ENCODE measurements at places on chromosomes 4 and X. TPM values are rescaled to one million over a fixed set of nuclear protein-coding genes. Genes with fewer than 3 reads are reported as not detected.

SYP gene
- total RNA-seq = 1.00 TPM

PRDM5 gene
- 8.7 TPM for total RNA-seq

OPN1MW3 gene
- not detected for total RNA-seq

RPS6KA3 gene
- 52.3 TPM for total RNA-seq

USP17L19 gene
- total RNA-seq = not detected

GRCh38 chr4:127993151-127993550 is 27.9 kb downstream of the ABHD18 start:
- DNase-seq = no peak

DNA sequence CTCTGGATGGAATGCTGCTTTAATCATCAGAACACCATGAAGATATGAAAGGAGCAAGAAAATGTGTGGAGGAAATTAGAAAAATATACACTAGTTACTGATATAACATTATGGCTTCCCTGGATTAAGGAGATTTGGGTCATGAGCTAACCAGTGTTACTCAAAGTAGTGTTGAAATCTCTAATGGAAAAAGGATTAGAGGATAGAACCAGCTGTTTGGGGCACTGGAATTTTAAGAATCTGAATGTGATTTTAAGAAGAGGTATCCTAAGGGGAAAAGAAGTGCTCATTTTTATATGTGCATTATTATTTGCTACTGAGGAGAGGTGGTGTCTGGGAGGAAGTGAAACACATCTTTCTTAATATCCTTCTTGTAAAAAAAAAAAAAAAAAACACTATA is 164.1 kb upstream of the PPARGC1A start:
- DNase-seq = no peak

DNA sequence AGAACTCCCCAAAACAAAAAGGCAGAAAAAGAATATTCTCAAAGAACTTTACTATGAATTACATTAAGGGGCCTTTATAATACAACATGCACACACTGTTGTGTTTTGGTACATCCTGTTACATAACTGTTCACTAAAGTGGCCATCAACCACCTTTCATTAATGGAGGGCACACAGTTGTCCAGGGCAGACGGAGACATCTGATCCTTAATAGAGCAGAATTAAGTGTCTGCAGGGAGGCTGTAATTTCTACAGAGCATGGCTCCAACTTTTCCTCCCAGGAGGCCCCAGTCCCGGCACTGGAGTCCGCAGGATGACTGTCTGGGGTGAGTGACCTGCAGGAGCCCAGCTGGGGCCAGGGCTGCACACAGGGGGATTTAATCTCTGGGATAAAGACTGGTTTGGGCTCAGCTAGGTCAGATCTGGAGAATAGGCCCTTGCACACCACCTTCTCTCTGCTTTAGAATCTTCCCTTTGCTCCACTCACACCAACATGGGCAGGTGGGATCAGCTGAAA is 233.4 kb downstream of the MAML3 start:
- peak; percentile 23 for DNase-seq

GRCh38 chrX:19956923-19957322 is 33.9 kb downstream of the BCLAF3 start:
- peak; percentile 35 for DNase-seq

DNA sequence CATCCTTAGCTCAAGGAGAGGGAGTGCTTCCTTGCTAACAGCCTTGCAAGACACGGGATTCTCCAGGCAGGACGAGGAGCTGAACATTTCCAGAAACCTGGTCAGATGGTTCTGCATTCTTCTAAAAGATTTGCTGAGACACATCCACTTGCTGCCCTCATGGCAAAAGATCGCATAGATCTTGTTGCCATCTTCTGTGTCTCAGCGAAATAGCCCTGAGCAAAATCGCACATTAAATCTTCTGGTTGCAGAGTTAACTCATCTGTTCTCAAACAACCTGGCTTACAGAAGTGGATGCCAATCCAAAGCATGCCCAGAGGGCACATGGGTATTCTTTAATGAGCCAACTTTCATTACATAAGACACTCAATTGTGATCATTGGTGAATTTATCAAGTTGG is 167.5 kb downstream of the PRKX start:
- DNase-seq = no peak

DNA sequence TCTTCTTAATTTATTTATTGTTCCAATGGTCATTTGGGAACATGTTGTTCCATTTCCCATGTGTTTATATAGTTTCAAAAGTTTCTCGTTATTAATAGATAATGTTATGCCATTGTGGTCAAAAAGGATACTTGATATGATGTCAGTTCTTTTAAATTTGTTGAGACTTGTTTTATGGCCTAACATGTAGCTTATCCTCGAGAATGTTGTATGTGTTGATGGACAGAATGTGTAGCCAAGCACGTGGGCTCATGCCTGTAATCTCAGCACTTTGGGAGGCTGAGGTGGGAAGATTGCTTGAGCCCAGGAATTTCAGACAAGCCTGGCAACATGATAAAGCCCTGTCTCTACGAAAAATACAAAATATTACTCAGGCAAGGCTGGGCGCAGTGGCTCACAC is 168.5 kb upstream of the USP38 start:
- no peak for DNase-seq

GRCh38 chr4:145498430-145498829 is 16.8 kb downstream of the SMAD1 start:
- no peak for DNase-seq

GRCh38 chrX:42437211-42437610 is 340.8 kb downstream of the PPP1R2C start:
- no peak for DNase-seq

DNA sequence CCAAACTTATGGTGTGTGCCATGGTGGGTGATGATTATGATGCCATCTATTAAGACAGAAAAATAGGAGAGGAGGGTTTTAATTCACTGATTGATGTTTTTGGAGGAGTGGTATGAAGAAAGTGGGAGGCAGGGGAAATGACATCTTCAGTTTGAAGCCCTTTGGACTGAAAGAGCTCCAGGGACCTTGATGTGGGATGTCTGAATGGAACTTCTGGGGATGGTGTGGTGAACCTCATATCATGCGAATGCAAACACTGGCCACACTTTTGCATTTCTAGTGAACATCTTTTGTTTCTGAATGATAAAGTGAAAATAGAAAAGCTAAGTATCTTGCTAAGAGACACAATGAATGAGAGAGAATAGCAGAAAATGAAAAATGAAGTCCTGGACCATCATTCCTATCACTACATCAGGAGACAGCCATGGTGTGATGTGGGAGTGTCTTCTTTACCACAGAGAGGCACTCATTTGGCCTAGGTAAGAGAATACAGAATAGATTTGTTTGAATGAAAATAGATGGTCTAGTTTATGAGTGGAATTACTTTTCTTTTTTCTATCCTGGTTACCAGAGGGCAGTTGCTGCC is 123.5 kb downstream of the ZNF827 start:
- no peak for DNase-seq

DNA sequence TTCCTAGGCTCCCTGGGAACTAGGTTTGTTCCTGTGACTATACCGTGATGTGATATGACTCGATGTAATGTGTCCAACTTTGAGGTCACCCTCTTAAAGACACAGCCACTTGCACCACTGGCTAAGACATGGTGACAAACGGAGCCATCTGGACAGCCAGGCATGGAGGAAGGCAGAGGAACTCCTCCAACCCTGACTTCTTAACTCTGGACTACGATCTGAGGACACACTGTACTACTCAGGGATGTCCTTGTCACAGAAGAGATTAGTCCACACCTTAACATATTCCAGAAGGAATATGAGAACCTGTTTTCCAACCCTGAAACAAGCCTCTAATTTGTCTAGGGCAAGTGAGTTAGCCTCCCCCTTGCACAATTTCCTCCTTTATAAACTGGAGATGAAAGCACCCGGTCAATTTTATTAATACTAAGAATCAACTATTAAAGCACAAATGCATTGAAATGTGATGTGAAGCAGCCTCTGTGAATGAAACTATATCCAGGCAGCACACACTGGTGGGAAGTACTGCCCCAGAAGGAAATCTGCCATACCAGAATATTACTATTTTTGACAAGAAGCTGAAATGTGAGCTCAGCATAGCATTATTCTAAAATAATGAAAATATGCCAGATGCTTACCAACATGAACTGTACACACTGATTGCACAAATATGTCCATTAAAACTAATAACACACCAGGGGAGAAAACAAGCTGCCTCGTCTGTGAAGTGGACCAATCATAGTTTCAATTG is 47.3 kb downstream of the TSPAN5 start:
- DNase-seq = no peak

DNA sequence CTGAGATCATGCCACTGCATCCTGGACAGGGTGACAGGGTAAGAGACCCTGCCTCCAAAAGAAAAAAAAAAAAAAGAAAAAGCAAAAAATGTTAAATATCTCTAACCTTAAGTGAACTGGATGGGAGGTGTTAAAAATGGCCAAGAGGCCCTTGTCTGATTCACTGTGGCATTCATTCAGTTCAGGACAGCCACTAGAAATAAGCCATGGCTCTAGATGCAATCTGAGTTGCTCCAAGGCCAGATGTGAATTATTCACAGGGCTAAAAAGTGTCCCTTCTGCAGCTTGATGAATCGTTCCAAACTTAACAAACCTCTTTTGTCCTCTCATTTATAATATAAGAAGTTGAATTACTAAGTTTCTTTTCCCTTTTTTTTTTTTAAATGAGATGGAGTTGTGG is 63.7 kb upstream of the FBXW7 start:
- DNase-seq = no peak

- no peak for DNase-seq
Measured at GRCh38 chrX:150940844-150941495, 42.2 kb upstream of the HMGB3 start.

DNA sequence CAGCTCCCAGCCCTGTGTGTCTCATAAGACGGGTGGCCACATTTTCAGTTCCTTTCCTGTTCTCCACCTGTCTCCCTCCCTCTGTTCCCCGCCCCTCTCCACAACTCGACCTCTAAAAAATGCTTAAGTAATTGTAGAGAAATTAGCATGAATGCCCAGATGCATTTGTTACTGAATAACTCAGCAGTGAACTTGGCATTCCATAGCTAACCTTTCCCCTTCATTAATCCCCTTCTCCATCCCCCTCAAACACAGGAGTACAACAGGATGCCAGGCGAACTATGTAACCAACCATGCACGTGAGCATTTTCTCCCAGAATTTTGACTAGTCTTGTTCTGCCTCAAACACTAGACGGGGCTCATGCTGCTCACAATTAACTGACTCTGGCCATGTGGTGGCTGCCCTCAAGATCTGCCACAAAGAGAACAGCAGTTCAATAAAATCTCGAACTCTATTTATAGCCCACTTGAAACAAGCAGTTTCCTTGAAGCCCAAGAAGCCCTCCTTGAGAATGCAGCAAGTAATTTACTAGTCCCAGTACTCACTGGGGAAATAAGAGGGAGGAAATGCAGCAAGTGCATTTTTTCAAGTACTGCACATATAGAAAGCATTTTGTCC is 351.2 kb downstream of the ARHGAP24 start:
- DNase-seq = no peak

GRCh38 chrX:23908219-23909004 is 606 bp downstream of the CXorf58 start:
- DNase-seq = no peak

GRCh38 chr4:107650251-107650650 is 69.8 kb downstream of the PAPSS1 start:
- no peak for DNase-seq

DNA sequence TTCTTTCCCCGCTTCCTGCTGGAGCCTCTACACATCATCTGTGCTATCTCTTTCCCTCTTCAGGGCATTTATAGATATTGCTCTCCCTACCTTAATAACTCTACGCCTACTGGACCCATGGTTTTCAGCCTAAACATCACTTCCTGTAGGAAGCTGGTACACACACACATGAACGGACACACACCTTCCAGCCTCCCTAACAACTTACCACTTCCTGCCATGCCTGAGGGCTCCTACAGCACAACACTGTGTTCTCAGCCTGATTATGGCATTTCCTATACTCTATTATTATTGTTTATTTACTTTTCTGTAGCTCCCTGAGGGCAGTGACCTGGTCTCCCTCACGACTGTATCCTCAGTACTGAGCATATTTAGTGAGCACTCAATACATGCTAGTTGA is 163.6 kb upstream of the MAP3K15 start:
- DNase-seq = no peak

DNA sequence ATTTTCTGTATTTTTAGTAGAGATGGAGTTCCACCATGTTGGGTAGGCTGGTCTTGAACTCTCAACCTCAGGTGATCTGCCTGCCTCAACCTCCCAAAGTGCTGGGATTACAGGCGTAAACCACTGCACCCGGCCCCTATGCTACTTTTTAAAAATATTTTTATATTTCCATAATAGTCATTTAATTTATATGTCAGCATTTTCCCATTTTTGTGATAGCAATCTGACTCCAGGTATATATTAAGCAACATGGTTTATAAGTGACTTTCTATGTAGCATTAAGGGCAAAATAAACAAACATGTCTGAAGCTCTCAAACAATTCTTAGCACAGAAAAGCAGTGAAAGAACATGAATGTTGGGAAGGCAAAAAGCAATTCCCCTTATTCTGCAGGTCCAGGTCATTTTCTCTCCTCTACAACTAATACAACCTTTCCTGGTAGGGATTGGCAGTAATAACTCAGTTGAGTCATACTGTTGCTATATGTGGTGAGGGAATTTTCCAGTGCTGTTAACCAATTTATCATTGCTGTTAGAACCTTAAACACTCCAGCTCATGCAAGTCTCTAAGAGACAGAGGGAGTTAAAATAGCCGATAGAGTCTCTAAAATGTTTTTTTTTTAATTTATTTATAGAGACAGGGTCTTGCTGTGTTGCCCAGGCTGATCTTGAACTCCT is 24.0 kb downstream of the SMIM14 start:
- no peak for DNase-seq

DNA sequence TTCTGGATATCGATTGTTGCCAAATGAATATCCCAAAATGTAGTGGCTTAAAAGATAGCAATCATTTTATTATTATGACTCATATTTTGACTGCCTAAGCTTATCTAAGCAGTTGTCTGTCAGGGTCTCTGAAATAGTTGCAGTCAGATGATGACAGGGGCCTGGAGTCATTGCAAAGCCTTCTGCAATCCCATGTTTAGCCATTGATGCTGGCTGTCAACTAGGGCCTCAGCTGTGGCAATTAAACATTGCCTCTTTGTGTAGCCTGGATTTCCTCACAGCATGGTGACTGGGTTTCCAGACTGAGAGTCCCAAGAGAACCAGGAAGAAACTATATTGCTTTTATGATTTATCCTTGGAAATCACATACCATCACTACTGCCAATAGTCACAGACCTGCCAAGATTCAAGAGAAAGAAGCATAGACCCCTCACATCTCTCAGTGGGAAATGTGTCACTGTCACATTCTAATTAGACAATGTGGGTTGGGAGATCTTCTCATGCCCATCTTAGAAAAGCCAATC is 227.3 kb upstream of the NOCT start:
- no peak for DNase-seq

DNA sequence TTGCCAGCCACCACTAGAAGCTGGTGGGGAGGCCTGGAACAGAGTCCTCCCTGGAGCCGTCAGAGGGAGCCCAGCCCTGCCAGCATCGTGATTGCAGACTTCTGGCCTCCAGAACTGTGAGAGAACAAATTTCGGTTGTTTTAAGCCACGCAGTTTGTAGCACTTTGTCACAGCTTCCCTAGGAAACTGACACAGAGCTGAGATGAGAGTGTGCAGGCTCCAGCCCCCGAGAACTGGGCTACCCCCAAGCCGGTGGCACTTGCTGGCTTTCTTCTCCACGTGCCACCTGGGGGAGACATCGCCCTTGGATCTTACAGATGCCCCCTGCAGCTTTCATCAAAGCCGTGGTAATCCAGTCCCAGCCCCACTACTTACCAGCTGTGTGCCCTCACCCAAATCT is 83.7 kb downstream of the PPP2R2C start:
- no peak for DNase-seq

Measured in heart left ventricle (tissue), 16 donors.